ENCODE measurements at places on chromosomes 1 and 21.

DNA sequence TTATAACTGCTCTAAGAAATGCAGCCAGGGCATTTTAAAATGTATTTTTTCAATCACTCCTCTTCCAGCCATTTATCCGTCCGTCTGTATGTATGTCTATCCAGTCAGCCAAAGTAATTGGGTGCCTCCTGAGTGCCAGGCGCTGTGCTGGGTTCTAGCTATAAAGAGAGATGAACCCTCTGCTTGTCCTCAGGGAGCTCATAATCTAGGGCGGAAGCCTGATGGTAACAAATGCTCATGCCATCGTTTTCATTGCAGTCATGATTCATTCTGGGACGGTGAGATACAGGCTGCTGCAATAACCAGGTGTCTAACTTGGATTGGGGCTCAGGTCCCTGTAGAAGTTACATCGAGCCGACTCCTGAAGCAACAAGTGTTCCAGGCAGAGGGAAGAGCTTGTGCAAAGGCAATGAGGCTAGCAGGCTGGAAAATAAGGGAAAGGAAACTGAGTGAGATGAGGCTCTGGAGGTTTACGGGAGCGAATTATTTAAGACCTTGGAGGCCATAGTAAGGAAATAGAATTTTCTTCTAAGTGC is 11.6 kb downstream of the IFI6 start:
- no peak for DNase-seq

- DNase-seq = no peak
Observed at GRCh38 chr1:147719029-147719698, 41.2 kb downstream of the GJA5 start.

DNA sequence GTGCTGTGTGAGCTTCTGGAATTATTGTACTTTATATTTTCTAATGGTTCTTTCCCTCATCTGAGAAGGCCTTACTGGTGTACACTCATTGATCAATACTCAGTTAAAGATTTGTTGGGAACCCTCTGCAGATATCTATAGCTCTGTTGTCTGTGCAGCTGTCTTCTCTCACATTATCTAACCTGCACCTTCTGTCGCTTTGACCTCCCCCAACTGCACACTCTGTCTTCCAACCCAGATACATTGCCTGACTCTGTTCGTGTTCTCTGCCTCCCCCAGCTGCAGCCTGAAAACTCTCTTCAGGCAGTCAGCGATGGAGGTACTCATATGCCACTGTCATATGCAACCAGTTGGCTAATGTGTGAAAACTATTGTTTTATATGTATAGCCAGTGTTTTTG is 334.3 kb downstream of the NCAM2 start:
- DNase-seq = peak; percentile 22

- peak; percentile 80 for DNase-seq
Observed at GRCh38 chr1:220879509-220880361, 492 bp downstream of the HLX start.

GRCh38 chr1:1969505-1969900 is 34.1 kb downstream of the CFAP74 start:
- no peak for DNase-seq

- DNase-seq = no peak
Observed at GRCh38 chr21:45260191-45260825, 27.4 kb downstream of the POFUT2 start.
